ENCODE measurements at places on chromosomes 5 and 9.
A peak's percentile ranks its signal among the peaks of the same experiment; 100 is the strongest.

DNA sequence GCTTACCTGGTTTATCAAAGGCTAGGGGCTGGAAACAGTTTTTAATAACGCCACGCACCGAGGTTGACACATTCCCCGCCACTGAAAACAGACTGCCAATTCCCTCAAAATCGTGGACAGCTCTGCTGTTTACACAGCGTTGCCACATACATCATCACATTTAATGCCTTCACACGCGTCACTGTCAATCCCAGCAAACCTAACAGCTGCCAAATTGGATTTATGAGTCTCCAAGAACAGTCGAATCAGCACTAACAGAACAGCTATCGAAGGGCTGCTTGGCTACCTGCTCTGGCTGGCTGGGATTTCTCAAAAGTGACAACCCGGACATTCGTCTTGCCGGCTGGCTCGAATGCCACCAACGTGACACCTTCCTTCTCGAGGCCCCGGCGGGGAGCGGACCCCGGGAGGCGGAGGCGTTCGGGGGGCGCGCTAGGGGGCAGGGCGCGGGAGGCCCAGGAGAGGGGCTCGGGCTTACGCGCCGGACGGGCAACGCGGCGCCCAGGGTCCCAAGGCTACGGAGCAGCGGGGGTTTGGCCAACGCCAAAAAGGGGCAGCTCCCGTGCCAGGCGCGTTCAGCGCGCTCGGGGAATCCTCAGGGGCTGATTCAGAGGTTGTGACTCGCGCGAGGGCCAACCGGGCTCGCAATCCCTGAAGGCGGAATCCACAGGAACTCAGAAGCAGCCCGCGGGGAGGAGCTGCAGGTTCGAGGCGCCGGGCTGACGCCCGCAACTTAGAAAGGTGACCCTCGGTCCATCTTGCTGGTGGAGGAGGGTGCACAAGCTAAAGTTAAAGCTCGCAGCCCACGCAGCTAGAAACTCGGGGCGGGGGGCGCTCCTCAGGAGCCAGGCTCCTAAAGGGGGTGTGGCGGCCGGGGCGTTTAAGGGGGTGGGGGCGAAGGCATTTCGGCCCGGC lies 1.2 kb downstream of the CDC14B start:
- DNase-seq: no peak

- DNase-seq: no peak
These were observed 405.5 kb downstream of the ARHGEF28 start for GRCh38 chr5:74031536-74031935.

GRCh38 chr5:103587185-103587748 lies 24.7 kb upstream of the NUDT12 start:
- no peak for DNase-seq

- DNase-seq: no peak
These were observed 233.5 kb downstream of the FRMD3 start for GRCh38 chr9:83304686-83305085.

- no peak for DNase-seq
These were observed 232.3 kb upstream of the TBCA start for GRCh38 chr5:78008356-78008967.

- no peak for DNase-seq
These were observed 13.9 kb downstream of the CDH10 start for GRCh38 chr5:24630918-24631317.

DNA sequence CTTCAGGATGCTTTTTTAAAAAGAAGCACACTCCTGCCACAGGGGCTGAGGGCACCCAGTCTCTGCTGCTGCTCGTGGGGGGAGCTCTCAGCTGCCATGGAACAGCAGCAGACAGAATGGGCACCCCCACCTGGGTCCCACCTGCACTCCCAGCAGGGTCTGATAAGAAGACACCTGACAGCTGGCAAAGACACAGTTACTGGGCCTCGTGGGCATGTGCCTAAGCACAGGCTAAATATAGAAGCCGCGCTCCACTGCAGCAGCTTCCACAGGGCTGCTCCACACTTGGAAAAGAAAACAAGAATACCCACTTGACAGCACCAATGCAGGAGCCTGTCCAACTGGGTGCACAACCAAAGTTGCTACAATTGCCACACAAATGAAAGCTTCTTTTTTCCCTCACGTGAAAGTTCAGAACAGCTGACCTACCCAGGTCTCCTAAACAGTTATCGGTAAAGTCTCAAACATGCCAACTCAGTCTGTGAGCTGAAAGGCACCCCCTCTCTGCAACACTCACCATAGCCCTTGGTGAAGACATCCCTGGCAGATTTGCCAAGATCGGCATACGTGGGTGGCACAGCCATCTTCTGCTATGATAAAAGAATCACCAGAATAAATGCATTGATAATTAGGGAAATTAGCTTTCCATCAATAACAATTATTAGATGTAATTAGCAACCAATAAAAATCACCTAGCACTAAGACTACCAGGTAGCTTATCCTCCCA lies 12.2 kb downstream of the VDAC1 start:
- DNase-seq: no peak

- no peak for DNase-seq
These were observed 157.6 kb upstream of the CCNH start for GRCh38 chr5:87570366-87570765.

GRCh38 chr9:16386827-16387077 lies 483.7 kb downstream of the BNC2 start:
- no peak for DNase-seq

DNA sequence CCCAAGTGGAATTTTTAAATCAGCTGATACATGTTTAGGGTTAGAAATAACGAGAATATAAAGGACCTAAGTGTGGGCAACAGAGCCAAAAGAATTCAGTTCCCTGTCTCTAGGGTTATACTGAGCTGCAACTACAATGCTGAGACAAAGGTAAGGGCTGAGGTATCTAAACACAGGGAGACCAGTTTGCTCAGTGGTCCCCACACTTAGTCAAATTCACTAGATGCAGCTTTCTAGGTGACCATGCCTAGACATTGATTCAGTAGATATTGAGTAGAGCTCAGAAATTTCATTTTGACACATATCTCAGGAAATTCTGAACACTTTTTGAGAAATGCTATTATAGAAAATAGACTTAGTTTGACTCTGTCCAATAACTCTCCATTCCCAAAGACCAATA lies 84.8 kb downstream of the PPP2R2B start:
- DNase-seq: no peak

GRCh38 chr9:6007058-6007769 lies 8.2 kb downstream of the RANBP6 start:
- DNase-seq: peak; percentile 94

- peak; percentile 14 for DNase-seq
These were observed 226.9 kb downstream of the MSX2 start for GRCh38 chr5:174951151-174951780.

GRCh38 chr5:72503888-72504491 lies 3.2 kb downstream of the ZNF366 start:
- no peak for DNase-seq

Measured in stimulated activated CD8-positive, alpha-beta memory T cell treated with anti-CD3 and anti-CD28 coated beads, Interleukin-7, amount 100 ng/mL, for 4 hours (primary cell).